ENCODE measurements at places on chromosomes 16 and 17.

- no peaks in the 10 kb centered on the region for H3K36me3 ChIP-seq
- H3K4me3 ChIP-seq: no peak overlapping the region
- no peak overlapping the region for H3K27ac ChIP-seq
Measured at GRCh38 chr16:49548325-49548970, 174.8 kb downstream of the C16orf78 start.

- H3K4me3 ChIP-seq: no peak overlapping the region
- H3K36me3 ChIP-seq: no peaks in the 10 kb centered on the region
- H3K27me3 ChIP-seq: no peaks in the 10 kb centered on the region
Measured at GRCh38 chr17:19769946-19770652, 22.0 kb upstream of the ALDH3A1 start.

- H3K4me3 ChIP-seq: peak overlapping the region; percentile 61
- peaks cover 12% of the 10 kb centered on the region for H3K4me1 ChIP-seq
- H3K27ac ChIP-seq: no peak overlapping the region
- no peaks in the 10 kb centered on the region for H3K36me3 ChIP-seq
- peak; percentile 88 for DNase-seq
Measured at GRCh38 chr16:89827383-89828198, 684 bp upstream of the SPIRE2 start.

DNA sequence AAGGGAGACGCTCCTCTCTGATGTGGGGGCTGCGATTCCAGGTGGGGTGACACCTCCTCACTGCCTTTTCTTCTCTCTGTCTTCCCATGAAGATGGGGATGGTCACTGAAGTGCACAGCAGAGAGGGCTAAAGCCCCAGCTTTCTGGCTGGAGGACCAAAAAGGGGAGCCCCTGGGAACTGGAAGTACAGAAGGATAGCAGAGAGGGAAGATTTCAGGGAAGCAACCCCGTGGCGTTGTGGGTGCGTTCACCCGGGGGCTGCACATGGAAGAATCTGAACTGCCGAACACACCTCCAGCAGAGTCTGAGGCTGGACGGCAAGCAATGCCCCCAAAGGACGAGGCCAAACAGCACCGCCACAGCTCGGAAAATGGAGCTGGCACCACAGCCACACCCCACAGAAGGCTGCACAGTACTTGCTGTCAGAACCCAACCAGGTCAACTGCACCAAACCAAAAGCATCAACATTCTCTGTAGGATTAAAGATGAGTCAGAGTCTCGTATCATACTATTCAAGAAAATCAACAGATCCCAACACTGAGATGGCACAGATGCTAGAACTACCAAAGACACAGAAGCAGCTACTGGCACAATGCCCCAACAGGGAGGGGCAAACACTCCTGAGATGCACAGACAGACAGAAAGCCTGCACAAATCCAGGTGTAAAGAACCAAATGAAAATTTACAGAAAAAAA is 49.9 kb downstream of the MAP1LC3B start:
- H3K4me1 ChIP-seq: peaks cover 11% of the 10 kb centered on the region
- no peaks in the 10 kb centered on the region for H3K27me3 ChIP-seq
- peak; percentile 89 for DNase-seq
- H3K36me3 ChIP-seq: peaks cover 14% of the 10 kb centered on the region
- H3K27ac ChIP-seq: peak overlapping the region; percentile 64

DNA sequence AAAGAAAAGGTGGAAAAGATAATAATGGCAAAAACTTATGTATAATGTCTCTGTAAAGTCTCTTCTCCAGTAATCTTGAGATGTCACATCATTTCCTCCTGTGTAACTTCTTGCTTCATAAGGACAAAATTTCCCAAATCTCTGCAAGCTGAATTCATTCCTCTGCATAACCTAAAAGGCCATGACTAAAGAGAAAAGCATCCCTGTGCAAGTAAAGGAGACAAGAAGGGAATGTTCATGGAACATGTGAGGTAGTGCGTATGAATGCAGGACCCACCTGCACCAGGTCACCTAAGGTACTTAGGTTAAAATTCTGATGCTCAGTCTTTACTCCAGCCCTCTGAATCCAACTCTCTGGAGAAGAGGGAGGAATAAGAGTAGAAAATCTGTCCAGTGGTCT is 46.9 kb upstream of the NLK start:
- no peak overlapping the region for H3K4me3 ChIP-seq
- H3K27ac ChIP-seq: no peak overlapping the region
- H3K27me3 ChIP-seq: peaks cover 30% of the 10 kb centered on the region
- H3K4me1 ChIP-seq: no peaks in the 10 kb centered on the region
- no peaks in the 10 kb centered on the region for H3K36me3 ChIP-seq

GRCh38 chr16:27311897-27312303 is 1.9 kb upstream of the IL4R start:
- no peaks in the 10 kb centered on the region for H3K36me3 ChIP-seq
- no peaks in the 10 kb centered on the region for H3K27me3 ChIP-seq
- H3K4me3 ChIP-seq: no peak overlapping the region
- H3K4me1 ChIP-seq: peaks cover 42% of the 10 kb centered on the region

DNA sequence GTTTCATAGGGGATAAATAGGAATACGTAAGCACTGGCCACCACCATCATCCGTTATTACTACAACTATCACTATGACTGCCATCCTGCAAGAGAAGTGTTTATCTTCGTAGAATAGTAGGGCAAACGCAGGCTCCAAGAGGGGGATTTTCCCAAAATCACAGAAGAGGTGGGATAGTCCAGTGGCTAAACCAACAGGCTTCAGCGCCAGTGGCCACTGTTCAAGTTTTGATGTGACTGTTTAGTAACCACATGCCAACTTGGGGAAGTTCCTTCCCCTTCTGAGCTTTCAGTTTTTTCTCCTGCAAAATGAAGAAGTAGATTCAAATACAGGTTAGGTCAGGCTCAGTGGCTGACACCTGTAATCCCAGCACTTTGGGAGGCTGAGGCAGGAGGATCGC is 60.7 kb upstream of the GRIN2A start:
- no peaks in the 10 kb centered on the region for H3K36me3 ChIP-seq
- no peak for DNase-seq
- no peaks in the 10 kb centered on the region for H3K27me3 ChIP-seq
- no peak overlapping the region for H3K4me3 ChIP-seq
- H3K4me1 ChIP-seq: no peaks in the 10 kb centered on the region
- no peak overlapping the region for H3K27ac ChIP-seq

DNA sequence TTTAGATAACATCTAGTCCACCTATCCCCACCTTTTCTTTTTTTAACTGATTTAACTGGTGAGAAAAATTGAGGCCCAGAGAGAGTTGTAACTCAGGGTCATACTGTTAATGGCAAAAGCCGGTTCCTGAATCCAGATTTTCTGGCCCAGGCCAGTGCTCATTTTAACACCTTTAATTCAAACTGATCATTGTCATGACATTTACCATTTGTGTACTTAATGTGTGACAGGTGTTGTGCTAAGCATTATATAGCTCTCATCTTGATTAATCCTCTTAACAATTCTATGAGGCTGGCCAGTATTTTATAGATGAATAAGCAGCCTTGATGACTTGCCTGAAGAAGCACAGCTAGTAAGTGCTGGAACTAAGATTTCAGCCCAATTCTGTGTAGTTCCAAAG is 14.4 kb downstream of the RHOT1 start:
- DNase-seq: no peak
- no peaks in the 10 kb centered on the region for H3K27me3 ChIP-seq
- H3K4me1 ChIP-seq: peaks cover 31% of the 10 kb centered on the region
- peaks cover 6% of the 10 kb centered on the region for H3K36me3 ChIP-seq
- H3K4me3 ChIP-seq: no peak overlapping the region
- peak overlapping the region; percentile 27 for H3K27ac ChIP-seq

DNA sequence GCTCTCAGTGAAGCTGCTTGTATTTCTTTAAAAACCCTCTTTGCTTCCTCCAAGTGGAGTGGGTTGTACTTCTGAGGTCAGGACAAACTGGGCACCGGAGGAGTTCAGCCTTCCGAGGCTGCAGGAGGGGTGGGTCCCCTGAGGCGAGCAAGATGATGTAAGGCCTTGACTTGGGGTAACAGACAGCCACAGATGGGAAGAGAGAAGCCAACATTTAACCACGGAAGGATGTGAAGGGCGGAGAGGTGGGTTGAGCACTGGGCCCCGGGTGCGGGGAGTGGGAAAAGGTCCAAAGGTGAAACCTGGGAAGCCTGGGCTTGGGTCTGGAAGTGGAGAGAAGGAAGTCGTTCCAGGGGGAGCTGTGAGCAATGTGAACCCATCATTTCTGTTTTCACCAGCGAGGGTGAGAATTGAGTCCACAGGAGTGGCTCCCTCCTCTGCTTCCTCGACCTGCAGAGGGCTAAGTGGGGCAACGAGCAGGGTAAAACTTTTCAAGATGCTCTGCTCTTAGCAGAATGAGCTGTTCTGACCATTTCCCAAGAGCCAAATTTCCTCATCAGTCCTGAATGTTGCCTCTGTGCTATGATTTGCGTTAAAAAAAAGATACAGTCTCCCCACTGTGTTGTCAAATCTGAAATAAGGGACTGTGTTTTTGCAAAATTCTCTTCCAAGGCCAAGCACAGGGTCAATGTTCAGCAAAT is 137.7 kb upstream of the CRHR1 start:
- H3K27me3 ChIP-seq: peaks cover 40% of the 10 kb centered on the region
- no peaks in the 10 kb centered on the region for H3K36me3 ChIP-seq

DNA sequence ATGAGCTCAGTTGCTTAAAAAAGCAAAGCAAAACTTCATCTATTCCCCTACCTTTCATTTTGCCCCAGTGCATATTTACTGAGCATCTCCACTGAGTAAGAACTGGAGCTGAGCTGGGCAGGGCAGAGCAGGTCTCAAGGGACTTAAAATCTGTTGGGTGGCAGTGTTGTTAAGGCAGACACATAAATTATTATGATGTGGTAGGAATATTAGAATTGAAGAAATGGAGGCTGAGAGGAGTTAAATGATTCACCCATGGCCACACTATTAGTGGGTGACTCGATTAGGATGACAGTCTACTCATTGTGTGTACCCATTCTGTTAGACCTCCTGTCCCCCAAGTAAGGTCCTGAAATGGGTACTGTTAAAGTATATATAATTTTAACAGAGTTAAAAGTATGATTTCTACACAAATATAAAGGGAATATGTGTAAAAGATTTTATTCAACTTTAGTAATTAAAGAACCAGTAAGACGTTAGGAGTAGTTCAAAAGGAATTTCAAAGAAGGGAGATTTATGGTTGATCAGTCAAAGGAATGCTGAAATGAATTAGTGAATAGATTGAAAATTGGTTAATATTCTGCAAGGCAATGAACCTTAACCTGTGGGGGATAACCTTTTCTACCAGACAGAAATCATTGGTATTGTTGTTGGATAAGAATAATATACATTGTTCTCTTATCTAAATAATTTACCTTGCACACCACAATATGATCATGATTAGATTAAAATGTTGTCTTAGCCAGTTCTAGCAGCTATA is 17.5 kb downstream of the ITGB3 start:
- no peak overlapping the region for H3K27ac ChIP-seq
- H3K27me3 ChIP-seq: no peaks in the 10 kb centered on the region
- DNase-seq: no peak
- H3K4me1 ChIP-seq: peaks cover 50% of the 10 kb centered on the region
- H3K36me3 ChIP-seq: no peaks in the 10 kb centered on the region

DNA sequence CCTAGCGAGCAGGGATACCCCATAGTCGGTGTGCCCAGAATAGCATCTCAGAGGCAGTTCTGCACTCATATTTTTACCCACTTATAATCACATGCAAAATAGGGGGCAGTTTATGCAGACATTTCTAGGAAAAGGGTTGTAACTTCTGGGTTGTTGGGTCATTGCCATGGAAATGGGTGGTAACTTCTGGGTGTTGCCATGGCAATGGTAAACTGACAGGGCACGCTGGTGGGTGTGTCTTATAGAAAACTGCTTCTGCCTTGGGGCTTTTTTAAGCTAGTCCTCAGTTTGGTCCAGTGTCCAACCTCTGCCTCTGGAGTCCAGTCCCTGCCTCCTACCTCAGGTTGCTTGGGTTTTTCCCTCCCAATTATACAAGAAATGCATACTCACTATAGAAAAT is 7.4 kb upstream of the SPAG9 start:
- no peak overlapping the region for H3K4me3 ChIP-seq
- peaks cover 4% of the 10 kb centered on the region for H3K4me1 ChIP-seq
- no peaks in the 10 kb centered on the region for H3K36me3 ChIP-seq

- no peak overlapping the region for H3K4me3 ChIP-seq
- no peak for DNase-seq
- no peaks in the 10 kb centered on the region for H3K36me3 ChIP-seq
- no peak overlapping the region for H3K27ac ChIP-seq
- peaks cover under 1% of the 10 kb centered on the region for H3K4me1 ChIP-seq
Measured at GRCh38 chr17:56217921-56218320, 64.6 kb downstream of the ANKFN1 start.

DNA sequence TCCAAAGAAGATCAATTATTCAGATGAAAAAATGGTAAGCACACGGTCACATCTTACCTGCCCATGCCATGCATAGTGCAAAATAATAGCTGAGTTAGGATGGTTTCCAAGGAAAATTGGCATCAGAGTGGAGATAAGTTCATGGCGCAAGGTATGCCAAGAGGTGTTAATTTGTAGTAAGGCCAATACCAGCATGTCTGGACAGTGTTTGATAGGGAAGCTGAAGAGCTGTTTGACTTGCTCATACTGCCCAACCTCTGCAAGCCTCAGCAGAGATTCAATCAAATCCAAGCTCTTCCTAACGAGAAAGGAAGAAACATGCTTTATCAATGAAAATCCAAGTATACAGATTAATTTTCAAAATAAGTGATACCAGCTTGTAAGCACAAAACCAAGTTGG is 51.0 kb downstream of the CNOT1 start:
- no peak for DNase-seq
- no peaks in the 10 kb centered on the region for H3K27me3 ChIP-seq
- no peaks in the 10 kb centered on the region for H3K4me1 ChIP-seq
- H3K4me3 ChIP-seq: no peak overlapping the region

DNA sequence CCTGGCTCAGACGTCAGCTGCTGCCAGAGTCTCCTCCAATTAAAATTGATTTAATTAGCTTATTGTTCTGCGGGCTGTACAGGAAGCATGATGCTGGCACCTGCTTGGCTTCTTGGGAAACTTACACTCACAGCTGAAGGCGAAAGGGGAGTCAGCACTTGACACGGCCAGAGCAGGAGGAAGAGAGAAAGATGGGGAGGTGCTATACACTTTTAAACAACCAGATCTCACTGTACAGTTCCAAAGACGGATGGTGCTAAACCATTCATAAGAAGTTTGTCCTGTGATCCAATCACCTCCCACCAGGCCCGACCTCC is 1.4 kb upstream of the PRDM7 start:
- no peak overlapping the region for H3K4me3 ChIP-seq
- H3K27me3 ChIP-seq: peaks cover 10% of the 10 kb centered on the region
- no peak for DNase-seq

DNA sequence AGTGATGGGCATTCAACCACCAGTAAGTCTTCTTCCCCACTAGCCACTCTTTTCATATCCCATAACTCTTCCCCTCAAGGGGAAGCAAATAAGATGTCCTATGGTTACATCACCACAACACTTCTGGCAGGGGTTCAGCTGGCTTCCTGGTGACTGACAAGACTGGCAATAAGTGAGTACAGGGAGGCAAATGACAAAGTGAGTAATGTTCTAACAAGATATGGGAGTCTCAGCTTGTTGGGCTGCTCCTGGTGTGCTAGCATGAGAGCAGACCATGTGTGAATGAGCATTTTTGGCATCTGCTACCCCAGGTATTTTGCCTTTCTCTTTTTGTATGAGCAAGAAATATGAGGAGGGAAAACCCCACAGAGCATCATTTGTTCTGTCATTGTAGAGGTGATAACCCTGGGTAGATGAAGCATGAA is 9.9 kb downstream of the TMIGD1 start:
- no peak for DNase-seq
- peaks cover 29% of the 10 kb centered on the region for H3K27me3 ChIP-seq

All from osteoblast (primary cell).